ENCODE measurements at places on chromosomes 1 and 21.
A peak's percentile ranks its signal among the peaks of the same experiment; 100 is the strongest.

DNA sequence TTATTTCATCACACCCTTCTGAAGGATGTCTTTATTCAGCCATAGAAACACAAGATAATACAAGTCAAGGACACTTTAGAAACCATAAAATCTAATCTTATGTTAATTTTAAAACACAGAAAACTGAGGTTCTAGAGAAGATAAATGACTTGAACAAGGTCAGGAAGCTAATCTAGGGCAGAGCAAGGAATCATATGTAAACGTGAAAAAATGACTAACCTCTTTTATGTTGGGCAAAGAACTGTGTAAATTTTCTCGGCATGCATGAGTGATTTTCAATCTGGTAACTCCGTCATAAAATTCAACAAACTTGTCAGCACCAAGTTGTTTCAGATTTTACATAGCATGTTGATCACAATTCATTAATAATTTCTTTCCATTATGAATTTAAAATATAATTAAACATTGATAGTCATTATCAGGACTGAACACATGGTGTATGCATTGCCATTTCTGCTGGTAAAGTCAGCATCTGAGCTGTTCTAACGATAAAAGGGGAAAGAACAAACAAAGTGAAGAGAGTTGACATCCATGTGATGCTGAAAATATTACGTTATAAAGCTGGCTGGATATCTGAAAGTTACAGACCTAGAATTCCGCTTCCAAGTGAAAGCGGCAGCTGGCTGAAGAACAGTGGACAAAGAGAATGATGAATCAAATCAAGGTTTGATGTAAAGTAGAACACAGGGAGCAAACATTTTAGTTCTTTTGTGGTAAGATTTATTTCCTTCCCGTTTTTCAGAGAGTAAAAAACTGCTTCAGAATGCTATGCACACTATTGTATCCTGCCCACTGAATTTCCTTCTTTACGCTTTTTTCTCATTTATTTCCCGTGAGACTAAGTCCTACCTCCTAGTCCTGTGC lies 1037.4 kb upstream of the TMPRSS15 start:
- no peak for DNase-seq

- peak; percentile 15 for DNase-seq
These were observed 66.5 kb downstream of the SH3BGR start for GRCh38 chr21:39518055-39518846.

GRCh38 chr1:180353945-180354344 lies 123.9 kb downstream of the LHX4 start:
- no peak for DNase-seq

DNA sequence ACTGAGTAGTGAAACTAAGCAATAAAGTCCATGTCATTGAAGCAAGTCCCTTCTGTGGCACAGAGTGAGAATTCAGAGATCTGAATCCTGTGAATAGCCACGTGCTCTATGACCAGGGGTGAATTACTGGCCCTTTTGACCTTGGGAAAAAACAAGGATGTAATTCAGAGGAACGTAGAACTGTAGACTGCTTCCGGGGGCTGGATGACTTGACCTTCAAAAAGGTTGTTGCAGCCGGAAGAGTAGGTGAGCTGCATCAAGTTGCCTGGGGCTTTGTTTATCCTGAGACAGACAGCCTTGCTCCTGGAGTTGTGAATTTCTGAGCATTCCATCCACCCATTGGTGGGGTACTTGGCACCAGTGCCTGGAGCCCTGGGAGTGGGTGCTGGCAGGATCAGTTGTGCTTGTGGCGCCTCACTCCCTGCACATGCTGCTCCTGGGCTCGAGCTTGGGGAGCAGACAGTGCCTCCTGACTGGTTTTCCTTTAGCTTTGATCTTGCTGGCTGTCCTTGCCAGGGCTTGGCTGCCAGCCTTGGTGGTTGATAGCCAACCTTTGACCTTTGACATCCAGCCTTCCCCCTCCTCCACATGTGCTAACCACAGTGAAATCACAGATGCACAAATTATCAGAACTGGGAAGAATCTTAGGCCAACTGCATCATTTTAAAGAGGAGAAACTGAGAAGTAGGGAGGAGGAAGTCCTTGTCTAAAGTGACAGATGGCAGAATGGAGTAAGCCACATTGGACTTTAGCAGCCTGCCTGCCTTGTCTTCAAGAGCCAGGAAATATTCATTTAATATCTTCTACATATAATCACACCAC lies 16.2 kb upstream of the MYOG start:
- DNase-seq, result no peak

- DNase-seq, result no peak
These were observed 69.2 kb downstream of the FASLG start for GRCh38 chr1:172727956-172728603.

- no peak for DNase-seq
These were observed 22.7 kb upstream of the EYA3 start for GRCh38 chr1:28111157-28111556.

- DNase-seq, result no peak
These were observed 36.3 kb downstream of the WDR4 start for GRCh38 chr21:42843056-42843455.

- no peak for DNase-seq
These were observed 15.0 kb upstream of the ANGPTL1 start for GRCh38 chr1:178885869-178886268.

DNA sequence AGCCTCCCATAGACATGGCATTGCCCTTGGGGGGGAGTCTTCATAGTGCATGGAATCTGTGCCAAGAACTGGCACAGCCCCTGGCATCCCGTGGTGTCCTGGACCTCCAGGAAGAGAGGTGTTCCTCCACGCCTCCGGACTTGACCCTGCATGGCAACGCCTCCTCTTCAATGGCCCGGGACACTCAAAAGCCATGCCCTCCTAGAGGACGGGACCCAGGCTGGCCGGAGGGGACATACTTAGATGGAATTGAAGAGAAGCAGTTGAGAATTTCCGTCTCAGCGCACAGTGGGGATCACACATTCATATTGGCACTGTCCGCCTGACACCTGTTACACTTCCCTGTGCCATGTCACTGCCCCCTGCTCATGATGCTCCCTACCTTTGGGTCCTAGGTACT lies 38.4 kb upstream of the TENT5C start:
- DNase-seq, result no peak

GRCh38 chr1:221549815-221550214 lies 192.1 kb downstream of the DUSP10 start:
- no peak for DNase-seq

DNA sequence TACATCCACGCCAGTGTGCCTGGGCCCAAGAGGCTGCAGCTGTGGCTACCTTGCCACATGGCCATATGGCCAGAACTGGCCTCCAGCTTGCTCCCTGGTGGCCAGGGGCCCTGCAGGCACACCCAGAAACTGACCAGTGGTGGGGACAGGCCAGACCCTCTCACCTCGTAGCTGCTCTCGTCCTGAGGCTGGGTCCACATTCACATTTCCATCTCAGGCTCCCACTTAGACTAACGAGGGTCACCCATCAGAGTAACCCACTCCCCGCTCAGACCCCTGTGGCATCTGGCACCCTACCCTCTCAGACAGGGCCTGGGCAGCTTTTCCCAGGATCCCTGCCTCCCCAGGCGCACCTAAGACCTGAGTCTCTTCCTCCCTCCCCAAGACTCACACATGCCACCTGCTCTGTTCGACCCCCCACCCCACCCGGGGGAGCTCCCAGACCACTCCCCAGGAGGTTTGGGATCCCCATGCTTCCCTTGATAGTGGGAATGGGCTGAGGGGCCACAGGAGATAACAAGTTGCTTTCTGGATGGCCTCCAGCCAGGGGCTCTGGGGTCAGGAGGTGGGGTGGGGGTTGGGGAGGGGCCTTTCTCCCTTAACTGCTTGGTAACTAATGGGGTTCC lies 21.3 kb upstream of the RNU1-4 start:
- no peak for DNase-seq

- no peak for DNase-seq
These were observed 2.7 kb downstream of the DOCK7 start for GRCh38 chr1:62685431-62685859.

- no peak for DNase-seq
These were observed 3.5 kb upstream of the SPEN start for GRCh38 chr1:15843826-15844572.

- DNase-seq, result no peak
These were observed 118.6 kb upstream of the KAZN start for GRCh38 chr1:14479865-14480264.

DNA sequence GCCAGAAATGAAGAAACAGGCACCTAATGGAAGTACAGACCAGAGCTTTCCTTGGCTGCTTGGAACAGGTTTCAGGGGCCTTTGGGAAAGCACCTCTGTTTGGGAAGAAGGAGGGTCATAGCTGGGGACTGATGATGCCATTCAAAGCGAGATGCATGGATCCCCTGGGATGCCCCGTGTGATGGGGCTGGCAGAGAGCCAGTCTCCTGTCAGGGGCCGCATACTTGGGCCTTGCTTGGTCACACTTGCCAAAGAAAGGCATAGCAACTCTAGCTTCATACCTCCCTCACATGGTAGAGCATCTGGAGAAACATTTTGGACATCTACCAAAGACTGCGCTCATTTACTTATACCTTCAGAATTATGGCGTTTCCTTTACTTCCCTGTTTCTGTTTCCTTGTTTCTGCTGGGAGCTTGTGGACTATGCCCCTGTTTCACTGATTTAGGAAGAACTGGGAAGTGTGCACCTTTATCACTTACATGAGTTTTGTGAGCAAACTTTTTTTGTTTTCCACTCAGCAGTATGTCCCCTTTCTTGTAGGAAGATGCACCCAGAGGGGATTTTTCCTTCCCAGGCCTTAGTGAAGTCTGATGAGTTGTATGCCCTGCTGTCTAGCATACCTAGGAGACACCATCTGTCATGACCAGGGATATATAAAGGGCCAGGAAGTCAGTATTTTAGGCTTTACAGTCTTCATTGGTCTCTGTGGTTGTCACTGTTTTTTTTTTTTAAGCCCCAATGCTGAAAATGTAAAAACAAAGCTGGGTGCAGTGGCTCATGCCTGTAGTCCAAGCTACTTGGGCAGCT lies 19.8 kb upstream of the ST3GAL3 start:
- no peak for DNase-seq

- DNase-seq, result no peak
These were observed 28.9 kb downstream of the KIAA0040 start for GRCh38 chr1:175163702-175164101.

DNA sequence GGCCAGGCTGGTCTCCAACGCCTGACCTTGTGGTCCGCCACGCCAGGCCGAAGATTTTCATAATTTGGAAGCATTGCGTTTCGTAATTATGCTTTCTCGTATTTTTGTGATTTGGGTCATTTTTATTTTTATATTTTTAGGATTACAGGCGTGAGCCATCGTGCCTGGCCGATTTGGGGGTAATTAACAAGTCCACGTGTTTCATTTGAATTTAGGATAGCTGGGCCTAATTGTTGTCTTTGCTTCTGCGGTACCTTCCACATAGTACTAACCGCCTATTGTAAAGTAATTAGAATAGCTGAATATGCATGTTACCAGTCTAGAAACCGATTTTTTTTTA lies 1.0 kb downstream of the RCC1 start:
- no peak for DNase-seq

DNA sequence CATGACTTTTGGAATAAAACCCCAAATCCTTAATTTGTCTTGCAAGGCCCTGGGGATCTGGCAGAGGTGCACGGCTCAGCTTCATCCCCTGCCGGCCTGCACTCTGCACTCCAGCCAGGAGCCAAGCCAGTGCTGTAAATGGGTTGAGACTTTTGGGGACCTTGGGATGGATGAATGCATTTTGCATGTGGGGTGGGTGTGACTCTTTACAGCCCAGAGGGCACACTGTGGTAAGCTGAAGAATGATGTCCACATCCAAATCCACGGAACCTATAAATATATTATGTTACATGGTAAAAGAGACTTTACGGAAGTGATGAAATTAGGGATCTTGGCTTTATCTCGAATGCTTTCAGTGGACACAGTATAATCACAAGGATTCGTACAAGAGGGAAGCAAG lies 177.8 kb downstream of the EDEM3 start:
- DNase-seq, result no peak

DNA sequence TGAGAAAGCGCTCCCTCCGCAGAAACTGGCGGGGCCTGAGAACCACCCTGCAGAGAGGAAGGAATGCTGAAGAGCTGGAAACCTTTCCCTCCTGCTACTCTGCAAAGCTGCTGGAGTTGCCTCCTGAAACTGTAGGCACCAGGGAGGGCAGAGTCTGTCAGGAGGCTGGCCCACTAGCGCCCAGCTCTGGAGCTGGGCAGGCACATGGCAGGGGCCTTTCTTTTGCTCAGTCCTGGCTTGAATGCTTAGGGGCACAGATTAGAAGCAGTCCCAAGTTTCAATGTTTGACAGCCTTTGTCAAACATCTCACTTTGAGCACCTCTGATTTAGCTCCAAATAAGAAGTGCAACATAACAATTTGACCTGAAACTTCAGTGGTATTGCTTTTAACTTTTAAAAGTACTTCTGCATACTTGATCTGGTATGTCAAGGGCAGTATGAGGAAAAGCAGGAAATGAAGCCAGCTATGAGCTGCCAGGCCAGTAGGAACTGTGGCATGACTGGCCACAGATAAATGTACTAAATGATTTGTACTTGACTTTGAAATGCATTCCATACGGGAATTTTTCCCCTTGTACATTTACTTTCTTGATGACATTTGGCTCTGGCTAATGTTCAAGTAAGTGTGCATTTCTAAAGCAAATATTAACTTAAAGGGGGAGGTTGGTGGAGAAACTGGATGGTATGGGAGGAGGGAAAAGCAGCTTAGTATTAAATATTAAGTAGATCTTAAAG lies 7.2 kb downstream of the C1orf116 start:
- no peak for DNase-seq

- no peak for DNase-seq
These were observed 48.1 kb upstream of the COL18A1 start for GRCh38 chr21:45356653-45357435.

DNA sequence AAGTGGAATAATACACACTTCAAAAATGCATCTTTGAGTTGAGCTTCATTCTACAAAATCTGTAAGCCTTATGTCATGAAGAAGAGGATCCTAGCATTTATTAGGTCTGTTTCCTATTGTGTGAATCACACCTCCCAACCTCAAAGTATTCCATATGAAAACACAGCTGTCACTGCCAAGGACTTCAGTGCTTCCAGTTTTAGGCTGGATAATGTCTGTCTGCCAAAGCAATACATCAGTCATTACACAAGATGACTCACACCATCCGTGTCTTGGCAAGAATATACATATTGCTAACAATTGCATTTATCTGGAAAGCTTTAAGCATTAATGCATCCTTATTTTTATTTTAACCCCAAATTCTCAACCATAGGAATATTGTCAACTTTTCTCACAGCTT lies 125.7 kb upstream of the TMPRSS15 start:
- DNase-seq, result no peak

- DNase-seq, result no peak
These were observed 1712.5 kb downstream of the NCAM2 start for GRCh38 chr21:22710721-22711120.

GRCh38 chr1:246831543-246831942 lies 100.2 kb downstream of the AHCTF1 start:
- DNase-seq, result no peak

GRCh38 chr1:203166192-203166940 lies 9.3 kb downstream of the MYBPH start:
- DNase-seq, result no peak

GRCh38 chr1:230167419-230167852 lies 100.4 kb downstream of the GALNT2 start:
- DNase-seq, result peak; percentile 18

DNA sequence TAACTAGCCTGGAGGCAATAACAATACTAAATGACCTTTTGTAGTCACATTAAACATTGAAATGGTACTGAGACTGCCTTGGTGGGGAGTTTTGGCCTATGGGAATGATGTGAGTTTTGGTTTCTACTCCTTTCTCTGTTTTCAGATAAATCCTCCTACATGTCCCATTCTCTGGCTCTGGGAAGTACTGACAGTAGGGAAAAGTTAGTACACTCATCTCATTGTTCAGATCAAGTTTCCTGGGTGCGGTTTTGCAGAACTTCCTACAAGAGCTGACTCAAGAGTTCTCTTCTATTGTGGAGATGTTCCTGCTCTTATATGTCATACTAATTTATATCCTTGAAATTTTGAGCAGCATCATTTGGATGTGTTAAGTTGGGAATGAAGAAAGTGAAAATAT lies 74.2 kb upstream of the MACF1 start:
- no peak for DNase-seq
